ENCODE measurements at places on chromosomes 13 and 19.

DNA sequence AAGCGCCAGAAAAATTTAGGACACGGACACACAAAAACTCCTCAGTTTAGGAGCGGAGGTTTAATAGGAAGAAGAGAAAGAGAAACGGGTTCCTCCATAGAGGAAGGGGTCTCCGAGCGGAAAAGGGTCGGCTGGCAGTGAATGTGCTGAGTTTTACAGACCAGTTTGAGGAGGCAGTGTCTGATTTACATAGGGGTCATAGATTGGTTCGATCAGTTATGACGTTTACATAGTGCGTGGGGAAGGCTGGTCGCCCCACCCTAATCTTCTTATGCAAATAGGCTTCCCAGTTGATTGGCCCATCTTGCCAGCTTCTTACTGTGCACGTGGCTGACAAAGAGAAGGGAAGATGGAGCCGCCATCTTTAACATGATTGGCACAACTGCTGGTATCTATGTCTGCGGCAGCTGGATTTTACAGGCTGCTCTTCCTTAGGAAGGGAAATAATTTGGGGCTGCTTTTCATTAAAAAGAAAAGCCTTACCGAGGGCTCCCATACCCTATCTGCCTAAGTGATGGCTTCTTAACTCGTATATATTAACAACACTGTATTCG is 1.2 kb upstream of the ZNF225 start:
- DNase-seq = peak; percentile 88

DNA sequence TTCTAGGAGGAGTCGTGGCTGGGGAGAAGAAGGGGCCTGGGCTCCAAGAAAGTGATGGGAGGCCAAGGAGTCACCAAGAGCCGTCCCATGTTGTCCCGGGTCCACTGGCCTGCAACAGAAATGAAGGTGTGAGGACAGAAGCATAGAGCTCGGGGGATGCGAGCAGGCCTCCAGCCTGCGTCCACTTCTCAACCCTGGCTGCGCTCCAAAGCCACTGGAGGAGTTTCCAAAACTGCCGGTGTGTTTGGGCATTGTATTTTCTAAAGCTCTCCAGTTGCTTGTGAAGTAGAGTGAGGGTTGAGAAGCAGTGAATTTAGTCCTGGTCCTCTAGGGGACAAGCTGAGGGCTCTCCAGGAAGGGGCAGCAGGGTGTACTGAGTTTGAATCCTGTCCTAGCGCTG is 13.0 kb downstream of the FFAR2 start:
- no peak for DNase-seq

DNA sequence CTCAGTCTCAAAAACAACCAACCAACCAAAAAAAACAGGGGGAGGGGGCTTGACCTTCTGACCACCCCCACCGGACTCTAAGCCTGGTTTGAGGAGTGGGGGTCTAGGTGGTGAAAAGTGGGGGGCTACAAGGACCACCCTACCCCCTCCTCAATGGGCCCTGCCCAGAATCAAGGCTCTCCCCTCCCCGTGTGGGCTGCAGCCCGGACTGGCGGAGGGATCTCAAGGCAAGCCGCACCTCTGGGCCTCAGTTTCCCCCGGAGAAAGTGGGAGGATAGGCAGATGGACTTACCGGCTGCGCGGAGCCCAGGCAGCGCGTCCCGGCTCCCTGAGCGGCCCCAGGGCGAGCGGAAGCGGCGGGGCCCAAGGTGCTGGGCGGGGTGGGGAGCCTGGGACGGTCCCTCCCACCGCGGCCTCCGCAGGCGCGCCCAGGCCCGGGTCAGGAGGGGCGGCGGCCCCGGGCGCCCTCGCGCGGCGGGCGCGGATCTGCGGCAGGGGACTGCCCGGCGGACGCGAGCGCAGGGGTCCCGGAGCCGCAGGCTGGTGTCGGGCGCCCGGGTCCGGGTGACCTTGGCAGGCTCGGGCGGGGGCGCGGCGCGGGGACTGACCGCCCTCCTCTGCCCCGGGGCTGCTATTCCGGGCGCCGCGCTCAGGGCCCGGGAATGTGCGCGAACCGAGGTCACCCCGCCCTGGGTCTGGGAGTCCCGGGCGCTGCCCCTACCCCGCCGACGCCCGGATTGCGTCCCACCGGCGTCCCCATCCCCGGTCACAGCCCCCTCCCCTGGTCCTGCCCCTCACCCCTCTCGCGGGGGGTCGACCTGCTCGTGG is at the start of gene ADAMTSL5:
Gene ADAMTSL5 (minus strand): TSS at position 349 of the 828 bp plus-strand sequence. CDS start 2,076 bp downstream, outside the sequence.
- no peak for DNase-seq

- no peak for DNase-seq
Measured at GRCh38 chr19:10891405-10892086, 20.2 kb downstream of the CARM1 start.

- DNase-seq = no peak
Measured at GRCh38 chr19:17091758-17092333, 16.3 kb downstream of the MYO9B start.

DNA sequence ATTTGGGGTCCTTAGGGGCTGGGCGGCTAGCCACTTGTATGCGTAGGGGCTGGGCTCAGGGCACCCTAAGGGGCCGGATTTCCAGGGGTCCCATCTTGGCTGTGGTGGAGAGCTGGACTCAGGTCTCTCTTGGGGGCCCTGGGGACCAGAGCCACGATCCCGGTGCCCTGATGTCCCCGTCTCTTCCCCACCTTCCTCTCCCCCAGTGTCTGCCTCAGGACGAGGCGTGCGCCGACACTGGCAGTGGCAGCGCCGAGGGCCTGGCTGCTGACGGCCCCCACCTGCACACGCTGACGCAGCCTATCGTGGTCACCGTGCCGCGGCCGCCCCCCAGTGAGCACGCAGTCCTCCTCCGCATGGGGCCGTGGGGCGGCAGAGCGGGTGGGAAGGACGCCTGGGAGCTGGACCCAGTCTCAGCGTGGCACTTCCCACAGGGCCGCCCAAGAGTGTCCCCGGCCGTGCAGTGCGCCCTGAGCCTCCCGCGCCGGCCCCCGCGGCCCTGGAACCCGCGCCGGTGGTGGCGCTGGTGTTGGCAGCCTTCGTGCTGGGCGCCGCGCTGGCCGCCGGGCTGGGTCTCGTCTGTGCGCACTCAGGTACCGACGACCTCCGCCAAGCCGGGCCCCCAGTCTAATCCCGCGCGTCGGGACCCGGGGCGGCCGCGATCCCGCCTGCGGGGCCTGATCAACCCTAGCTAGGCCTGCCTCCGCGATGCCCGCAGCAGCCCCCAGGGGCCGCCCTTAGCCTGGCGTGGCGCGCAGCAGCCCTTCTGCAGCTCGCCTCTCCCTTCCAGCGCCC is 2.7 kb upstream of the SNAPC2 start:
- no peak for DNase-seq

GRCh38 chr19:31057476-31057875 is 291.8 kb downstream of the TSHZ3 start:
- DNase-seq = no peak

DNA sequence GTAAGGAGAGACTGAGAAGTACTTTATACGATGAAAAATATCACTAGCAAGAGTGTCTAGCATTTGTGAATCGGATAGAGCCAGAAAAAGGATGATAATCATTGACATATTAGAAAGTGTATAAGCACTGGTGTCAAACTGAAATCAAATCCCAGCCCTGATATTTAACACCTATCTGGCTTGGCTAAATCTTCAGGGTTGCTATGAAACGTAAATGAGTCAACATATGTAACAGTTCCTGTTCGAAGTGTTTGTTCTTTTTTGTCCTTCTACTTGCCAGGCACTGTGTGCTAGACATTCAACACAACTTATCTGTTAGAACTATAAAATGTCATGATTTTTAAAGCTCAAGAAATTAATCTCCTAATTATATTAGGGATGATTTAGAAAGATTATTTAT is 40.8 kb downstream of the SERPINE3 start:
- no peak for DNase-seq

GRCh38 chr13:29472332-29472961 is 123.0 kb downstream of the SLC7A1 start:
- DNase-seq = no peak

GRCh38 chr13:73286942-73287620 is 228.3 kb downstream of the KLF5 start:
- no peak for DNase-seq

DNA sequence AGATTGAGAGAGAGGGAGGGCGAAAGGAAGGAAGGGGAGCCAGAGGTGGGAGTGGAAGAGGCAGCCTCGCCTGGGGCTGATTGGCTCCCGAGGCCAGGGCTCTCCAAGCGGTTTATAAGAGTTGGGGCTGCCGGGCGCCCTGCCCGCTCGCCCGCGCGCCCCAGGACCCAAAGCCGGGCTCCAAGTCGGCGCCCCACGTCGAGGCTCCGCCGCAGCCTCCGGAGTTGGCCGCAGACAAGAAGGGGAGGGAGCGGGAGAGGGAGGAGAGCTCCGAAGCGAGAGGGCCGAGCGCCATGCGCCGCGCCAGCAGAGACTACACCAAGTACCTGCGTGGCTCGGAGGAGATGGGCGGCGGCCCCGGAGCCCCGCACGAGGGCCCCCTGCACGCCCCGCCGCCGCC is at the start of gene TNFSF11:
Gene TNFSF11 (plus strand): TSS at position 142 of the 400 bp plus-strand sequence. CDS start 152 bp downstream, at position 294.
- DNase-seq = no peak

GRCh38 chr19:48654299-48655059 is 8.5 kb upstream of the CA11 start:
- DNase-seq = no peak

DNA sequence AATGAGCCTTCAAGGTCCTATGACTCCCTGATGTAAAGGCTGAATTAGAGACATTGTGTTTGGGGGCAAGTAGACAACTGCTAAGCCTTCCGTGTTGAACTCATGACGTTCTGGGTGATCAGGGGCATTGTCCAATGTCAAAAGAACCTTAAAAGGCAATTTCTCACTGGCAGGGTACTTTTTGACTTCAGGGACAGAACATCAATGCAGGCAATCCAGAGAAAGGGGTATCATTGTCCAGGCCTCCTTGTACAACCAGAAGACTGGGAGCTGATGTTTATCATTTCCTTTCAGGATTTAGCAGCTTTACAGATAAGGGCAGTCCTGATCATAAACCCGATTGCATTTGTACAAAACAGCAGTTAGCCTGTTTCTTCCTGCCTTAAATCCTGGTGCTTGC is 25.0 kb upstream of the SMAD9 start:
- DNase-seq = no peak

DNA sequence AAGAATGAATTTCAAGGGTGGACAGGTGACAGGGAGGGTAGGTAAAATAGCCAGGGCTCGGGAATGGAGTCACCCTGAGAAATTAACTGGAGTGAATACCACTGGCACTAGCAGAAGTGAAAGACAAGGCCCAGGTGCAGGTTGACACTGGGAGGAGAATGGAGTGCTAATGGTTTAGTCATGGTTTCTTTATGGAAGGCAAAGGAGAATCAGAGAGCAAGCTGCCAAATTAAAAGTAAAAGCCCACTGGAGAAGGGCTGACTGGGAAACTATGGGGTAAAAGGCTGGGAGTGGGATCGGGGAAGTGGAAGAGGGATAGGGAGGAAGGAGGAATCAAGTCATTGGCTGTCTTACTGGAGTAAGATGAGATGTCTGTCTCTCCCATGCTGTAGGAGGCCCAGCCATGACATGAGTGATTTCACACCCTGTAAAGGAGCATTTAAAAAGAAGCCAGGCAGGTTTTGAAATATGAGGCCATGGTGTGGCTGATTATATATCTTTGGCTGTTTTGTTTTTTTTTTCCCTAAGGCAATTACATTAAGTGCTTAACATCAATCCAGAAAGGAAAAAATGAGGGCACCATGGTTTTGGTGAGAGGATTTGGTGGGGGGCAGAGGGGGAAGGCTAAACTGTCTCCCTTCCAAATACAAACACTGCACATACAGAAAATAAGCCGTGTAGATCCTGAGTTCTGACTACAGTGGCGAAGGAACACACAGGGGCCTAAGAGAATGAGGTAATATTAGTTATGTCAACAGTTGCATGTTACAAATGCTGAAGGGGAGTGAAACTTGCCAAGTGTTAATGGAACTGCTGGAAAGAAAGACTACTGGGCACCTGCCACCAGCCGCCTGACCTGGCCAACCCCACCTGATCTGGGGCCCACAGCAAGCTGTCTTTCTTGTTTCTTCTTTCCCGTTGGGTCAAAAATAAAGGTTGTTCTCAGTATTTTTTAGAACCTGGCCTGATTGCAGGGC is 183.5 kb upstream of the TSC22D1 start:
- no peak for DNase-seq

DNA sequence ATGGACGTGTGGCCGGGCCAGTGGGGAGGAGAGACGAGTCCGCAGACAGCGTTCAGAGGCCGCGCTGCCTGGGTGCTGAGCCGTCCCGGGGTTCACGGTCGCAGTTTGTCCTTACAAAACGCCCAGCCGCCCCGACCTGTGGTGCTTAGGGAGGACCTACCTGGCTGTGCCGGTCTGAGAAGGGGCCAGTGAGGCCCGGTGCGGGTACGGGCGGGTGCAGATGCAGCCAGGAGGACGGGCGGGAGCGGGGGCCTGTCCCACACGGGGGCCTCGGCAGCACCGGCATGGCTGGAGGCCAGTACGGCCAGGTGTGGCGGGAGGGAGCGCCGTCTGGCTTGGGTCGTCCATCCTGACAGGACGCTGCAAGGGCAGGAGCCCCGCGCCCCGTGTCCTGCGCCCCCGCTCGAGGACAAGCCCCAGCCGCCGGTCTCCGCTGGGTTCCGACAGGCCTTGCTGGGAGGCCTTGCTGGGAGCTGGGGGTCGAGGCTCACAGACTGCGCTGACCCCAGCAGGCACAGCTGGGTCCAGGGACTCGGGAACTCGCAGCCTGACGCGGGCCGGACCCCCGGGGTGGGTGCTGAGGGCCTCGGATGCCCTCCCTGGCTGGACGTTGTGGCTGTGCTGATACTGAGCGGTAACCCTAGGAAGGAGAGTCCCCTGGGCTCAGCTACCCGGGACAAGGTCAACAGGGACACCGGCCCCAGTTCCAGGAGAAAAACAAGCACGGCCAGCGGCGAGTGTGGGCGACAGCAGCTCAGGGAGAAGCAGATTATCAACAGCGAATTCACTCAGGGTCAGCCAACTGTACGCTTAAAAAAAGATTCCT is 5.3 kb upstream of the PROZ start:
- DNase-seq = no peak

DNA sequence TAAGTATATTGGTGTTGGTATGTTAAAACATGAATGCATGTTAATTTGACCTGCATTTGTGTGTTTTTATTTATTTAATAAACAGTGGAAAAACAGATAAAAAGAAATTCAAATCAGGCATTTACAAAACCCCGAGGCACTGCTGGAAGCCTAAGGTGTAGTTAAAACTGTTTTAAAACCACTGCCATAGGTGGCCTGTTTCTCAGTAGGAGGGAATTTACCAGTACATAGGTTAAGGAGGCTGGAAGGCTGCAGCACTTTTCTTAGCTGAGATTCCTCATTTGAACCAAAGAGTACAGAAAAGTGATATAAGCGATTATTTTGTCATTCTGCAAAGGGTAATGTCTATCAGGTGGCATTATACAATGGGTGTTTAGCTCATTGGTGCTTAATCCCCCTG is 99.6 kb downstream of the PAN3 start:
- no peak for DNase-seq

DNA sequence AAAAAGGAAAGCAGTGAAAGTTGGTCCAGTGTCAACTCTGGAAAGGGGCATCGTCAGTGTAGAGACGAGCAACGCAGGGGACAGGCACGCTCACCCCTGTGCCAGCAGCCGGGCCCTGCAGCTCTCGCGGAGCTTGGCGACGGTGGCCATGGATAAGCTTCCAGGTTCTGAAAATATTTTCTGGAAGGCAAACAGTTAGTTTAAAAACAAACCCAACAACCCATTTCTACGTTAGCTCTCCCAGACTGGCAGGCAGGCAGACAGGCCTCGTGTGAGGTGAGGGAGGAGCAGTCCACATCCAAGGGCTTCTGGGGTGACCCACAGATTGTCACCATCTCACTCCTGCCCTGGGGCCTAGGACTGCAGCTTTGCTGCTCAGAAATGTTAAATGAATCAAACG is 27.4 kb downstream of the LAMP1 start:
- no peak for DNase-seq

- no peak for DNase-seq
Measured at GRCh38 chr19:2289714-2290435, 7.9 kb upstream of the PEAK3 start.
